ENCODE measurements at places on chromosomes 2 and 18.

DNA sequence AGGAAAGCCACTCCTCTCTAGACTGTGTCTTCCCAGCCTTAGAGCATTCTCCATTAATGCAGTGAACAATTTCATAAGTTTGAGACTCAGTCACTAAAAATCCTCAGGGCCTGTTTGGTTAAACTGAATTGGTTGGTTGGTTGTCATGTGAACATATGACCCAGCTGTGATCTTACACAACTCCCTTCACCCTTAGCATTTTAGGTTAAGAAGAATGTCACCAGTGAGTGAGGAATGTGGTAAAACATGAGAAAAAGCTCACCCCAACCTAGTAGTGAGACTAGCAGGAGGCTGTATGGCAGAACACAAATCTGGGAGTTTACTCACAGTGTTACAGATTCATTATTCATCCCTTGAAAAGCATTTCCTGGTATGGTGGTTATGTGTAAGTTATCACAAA, 32.4 kb downstream of the LHCGR start:
- no peak for DNase-seq

GRCh38 chr2:45649858-45650811, 1.3 kb upstream of the PRKCE start:
- DNase-seq, result peak; percentile 54

DNA sequence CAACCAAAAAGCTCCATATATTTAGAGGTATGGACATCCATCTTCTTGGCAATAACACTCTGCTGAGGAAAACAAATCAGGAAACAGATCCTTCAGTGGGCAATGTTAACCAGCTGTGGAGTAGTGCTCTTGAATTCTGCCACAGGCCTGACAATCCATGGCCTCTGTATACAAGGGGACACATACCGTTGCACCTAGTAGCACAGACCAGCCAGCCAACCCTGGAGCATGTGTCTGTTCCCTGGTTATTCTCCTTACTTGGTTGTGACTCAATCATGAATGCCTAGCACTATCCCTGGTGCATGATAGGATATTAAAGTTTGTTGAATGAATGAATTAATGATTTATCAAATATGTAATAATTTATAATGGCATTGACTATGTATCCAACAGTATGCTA, 261.4 kb upstream of the MGAT5 start:
- no peak for DNase-seq

DNA sequence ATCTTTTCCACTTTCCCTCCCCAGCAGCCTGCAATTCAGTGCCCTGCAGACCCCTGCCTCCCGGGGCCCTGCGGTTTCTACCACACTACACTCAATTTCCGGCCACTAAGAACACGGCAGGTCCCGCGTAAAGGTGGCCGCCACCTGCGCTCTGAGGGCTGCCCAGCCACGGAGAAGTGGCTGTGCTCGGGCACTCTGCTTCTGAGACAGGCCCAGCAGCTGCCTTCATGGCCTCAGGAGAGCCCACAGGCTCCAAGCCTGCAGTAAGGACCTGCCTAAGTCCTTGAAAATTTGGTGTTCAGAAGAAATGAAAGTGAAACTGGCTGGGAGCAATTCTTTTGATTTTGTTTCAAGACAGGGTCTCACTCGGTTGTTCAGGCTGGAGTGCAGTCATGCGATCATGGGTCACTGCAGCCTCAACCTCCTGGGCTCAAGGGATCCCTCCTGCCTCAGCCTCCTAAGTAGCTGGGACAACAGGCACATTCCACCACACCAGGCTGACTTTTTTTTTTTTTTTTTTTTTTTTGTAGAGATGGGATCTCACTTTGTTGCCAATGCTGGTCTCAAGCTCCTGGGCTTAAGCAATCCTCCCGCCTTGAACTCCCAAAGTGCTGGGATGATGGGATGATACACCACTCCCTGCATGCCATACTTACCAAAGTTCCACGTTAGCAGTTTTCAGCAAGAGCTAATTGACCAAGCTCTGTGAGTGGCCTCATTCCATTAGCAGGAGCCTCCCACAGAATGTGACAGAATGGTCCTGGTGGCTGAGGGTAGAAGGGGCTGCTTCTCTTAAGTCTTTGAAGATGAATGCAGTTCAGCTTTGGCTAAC, 14.6 kb upstream of the ALPP start:
- no peak for DNase-seq

GRCh38 chr2:95274291-95275150, at the start of gene PROM2:
TSS of gene PROM2 (plus strand) at chr2:95274449. CDS start at chr2:95274586, 137 bp downstream.
- DNase-seq, result no peak

GRCh38 chr2:51620796-51621195, 588.9 kb upstream of the NRXN1 start:
- DNase-seq, result no peak

DNA sequence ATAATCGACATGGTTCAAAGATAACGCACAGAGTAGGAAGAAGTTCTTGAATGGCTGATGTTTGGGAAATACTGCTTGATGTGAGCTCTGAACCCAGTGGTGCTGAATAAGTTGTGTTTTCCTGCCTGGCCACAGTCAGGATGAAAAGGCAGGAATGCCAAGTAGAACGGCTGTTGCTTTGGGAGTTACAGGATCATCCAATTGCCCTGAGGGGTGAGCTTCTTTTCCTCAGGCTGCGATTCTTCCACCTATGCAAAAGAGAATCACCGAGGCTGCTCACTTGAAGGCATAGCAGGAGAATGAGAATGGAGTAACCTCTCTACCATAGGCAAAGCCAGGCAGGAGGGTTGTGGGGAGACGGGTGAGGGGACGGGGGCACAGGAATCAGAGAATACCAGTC, 14.4 kb upstream of the IGFBP2 start:
- no peak for DNase-seq

DNA sequence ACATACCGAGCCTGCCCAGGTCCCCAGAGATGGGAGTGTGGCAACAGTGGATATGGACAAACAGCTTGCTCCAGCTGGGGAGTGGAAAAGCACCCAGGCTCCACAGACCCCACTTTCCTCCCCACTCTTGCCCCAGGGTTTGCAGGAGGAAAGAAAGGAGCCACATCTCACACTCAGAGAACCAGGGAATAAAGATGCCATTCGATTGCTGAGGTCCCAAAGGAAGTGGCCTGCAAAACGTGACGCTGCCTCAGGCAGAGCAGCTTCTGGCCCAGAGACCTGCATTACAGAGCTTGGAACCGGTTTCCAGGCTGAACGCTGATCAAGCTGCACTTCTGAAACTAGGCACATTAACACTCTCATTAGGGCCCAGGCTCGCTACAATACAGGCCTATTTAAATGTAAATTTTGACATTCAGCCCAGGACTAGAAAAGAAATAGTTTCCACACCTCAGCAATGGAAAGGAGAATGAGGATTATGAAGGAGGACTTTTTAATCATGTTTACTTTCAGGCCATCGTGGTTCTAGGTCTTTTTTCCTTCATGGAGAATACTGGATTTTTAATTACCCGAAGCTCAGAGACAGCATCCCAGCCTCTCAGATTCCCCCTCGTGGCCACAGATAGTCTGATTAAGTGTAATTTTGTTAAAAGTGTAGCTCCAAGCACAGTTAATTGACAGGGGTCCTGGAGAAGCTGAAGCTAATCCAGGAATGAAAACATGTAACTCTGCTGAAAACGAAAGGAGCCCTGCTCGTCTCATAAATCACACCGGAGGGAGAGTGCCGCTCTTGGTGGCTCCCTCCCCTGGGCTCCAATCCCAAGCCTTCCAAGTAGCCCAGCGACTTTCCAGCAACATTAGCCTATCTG, 221.3 kb upstream of the RAB6C start:
- no peak for DNase-seq

DNA sequence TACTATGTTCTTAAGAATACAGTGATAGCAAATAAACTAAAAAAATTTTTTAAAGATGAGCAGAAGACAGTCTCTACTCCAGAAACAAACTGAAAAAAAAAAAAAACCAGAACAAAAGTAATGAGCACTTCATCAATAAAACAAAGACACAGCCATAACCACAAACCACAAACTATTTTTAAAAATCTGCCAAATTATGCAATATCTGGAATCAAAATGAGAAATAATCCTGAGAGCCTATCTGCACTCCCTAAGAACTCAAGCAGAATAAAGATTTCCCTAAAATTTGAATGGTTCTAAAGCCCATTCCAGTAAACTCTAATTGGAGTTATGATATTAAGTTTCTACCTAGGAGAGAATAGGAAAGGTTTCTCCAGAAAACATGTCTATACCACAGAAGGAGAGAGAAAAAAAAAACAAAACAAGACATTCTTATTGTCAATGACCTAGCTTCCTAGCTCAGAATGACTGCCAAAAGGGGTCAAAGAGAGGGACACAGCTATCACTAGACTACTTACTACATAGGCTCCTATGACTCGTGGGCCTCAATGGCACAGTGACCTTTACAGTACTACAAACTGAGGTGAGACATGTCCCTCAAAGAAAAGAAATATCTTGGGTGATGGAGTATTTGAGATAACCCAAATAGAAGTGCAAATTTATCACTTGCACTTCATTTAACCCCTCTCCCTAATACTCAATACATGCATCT, 262.8 kb downstream of the ZEB2 start:
- DNase-seq, result no peak

GRCh38 chr2:86309966-86310365, 27.5 kb downstream of the REEP1 start:
- no peak for DNase-seq

- no peak for DNase-seq
Observed at GRCh38 chr18:73235491-73235890, 367.7 kb upstream of the NETO1 start.

DNA sequence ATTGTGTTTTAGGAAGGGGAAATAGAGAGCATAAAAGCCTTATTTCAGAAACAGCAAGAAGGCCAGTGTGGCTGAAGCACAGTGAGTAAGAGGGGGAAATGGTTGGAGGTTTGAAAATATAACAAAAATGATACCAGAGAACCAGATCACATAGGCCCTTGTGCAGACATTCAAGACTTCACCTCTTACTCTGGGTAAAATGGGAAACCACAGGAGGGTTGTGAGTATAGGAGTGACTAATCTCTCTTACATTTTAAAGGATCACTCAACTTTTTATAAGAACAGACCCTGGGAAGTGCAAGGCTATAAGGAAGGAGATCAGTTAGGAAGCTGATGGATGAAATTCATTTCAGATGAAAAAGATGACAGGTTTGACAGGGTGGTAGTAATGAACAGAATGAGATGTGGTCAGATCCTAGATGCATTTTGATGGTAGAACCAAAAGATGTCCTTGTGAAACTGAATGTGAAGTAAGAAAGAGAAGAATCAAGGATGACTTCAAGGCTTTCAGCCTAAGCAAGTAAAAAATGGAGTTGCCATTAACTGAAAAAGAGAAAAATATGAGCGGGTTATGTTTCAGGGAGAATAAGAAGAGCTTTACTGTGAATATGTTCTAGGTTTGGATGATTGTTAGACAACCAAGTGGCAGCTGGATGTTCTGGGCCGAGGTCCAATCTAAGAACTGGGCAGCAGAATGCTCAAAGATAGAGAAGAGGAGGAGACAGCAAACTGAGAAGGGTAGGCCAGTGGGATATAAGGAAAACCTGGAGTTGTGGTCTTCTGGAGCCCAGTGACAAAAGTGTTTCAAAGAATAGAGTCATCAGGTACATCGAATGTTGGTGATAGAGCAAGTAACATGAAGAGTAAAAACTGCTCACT, 65.1 kb downstream of the USP40 start:
- DNase-seq, result no peak

DNA sequence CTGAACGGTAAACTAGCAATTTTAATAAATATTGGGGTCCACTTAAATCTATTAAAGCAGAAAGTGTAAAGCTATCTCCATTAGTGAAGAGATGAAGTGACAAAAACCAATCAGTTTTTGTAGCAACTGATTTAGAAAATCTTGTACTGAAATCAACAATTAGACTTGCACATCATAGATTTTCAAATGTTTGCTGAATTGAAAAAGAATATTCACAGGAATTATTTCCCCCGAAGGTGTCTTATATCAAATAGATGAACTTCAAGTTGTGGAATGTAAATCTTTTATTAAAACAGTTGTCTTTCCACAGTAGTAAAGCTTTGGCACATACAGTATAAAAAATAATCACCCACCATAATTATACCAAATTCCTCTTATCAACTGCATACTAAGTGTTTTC, 48.7 kb downstream of the ATIC start:
- DNase-seq, result no peak

GRCh38 chr2:128970332-128971116, 651.9 kb upstream of the HS6ST1 start:
- DNase-seq, result no peak

DNA sequence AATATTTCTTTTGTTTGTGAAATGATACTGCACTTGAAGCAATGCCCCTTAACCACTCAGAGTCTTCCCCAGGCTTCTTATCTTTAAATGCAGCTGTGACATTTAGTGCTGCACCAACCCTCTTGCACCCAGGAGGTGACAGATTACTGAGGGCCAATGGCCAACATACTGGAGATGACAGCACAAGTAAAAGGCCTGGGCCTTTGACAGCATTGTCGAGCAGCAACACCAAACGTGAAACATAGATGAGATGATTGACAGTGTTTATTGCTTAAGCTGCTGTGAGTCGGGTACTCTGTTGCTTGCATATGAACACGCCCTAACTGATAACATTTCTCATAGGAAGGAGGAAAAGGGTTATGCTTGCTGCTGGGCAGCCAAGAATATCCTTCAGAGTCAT, 80.3 kb downstream of the THNSL2 start:
- DNase-seq, result no peak

Measured in 8988T (cell line).